ENCODE measurements at places on chromosomes 2 and 18. TPM values are rescaled to one million over a fixed set of nuclear protein-coding genes. Genes with fewer than 3 reads are reported as not detected.

FAM237A gene
- not detected for total RNA-seq

CD8B gene
- not detected for total RNA-seq

NPAS2 gene
- total RNA-seq = 13.7 TPM

NMUR1 gene
- not detected for total RNA-seq

Data from GM23248 (cell line).